ENCODE measurements at places on chromosomes 1 and 21. TPM values are rescaled to one million over a fixed set of nuclear protein-coding genes. Genes with fewer than 3 reads are reported as not detected.

DNA sequence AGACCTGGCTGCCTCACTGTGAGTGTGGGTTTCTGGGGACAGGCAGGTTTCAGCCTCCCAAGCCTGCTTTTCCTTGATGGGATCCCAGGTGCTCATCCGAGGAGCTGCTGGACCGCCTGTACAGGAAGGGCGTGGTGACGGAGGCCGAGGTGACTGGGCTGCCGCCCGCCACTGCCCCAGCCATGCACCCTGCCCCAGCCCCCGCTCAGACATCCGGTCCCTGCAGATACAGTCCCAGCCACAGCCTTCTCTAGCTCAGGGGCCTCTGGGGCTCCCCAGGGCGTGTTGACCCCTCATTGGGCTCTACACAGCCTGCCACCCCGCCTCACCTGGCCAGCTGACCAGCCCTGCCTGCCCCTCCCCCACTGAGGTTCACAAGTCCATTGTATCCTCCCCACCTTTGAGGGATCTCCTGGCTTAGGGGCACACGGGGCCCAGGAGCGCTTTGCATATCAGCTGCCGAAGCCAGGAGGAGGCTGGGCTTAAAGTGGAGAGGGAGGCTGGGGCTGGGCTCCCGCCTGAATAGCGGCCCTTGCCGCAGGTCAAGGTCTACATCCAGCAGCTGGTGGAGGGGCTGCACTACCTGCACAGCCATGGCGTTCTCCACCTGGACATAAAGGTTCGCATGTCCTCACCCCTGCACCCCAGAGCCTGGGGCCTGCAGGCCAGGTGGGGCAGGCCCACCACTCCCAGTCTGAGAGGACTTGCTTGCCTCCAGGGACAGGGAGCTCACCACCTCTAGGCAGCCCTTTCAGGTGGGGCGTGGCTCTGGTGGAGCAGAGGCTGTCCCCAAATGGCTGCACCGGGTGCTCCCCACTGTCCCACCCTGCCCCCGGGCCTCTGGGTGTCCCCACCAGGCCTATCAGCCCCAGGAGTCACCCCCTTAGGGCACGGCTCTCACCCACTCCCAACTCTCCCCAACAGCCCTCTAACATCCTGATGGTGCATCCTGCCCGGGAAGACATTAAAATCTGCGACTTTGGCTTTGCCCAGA, 38.5 kb downstream of the TRIM11 start:
- DNase-seq: no peak

DNA sequence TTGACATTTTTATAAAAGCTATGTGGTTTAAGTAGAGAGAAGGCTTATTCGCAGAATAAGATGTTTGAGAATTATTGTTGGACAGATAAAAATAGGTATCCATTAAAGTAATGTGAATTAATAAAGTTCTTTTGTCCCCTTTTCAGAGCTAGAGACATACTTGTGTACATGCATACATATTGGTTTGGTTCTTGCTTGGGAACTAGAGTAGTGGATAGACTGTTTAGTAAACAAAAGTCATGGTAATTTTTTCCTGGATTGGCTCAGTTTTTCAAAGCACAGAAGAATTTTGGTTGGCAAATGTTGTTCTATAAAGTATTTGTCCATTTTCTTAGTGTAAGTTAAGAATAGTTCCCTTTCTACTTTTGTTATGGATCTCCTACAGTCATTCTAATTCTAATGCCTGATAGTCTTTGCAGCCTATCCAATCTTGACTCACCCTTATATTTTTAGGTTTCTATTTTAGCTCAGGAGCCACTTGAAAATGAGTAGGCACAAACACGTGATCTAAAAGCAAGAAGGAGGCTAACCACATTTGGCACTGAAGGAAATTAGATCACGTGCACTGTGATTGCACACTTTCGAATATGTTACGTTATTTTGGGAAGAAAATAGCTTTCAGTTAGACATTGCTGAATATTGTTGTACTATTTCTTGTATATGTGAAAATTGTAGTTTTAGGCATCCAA, 47.0 kb downstream of the RABGAP1L start:
- DNase-seq: no peak

GRCh38 chr1:61604684-61605083, 120.3 kb downstream of the TM2D1 start:
- DNase-seq: no peak

DNA sequence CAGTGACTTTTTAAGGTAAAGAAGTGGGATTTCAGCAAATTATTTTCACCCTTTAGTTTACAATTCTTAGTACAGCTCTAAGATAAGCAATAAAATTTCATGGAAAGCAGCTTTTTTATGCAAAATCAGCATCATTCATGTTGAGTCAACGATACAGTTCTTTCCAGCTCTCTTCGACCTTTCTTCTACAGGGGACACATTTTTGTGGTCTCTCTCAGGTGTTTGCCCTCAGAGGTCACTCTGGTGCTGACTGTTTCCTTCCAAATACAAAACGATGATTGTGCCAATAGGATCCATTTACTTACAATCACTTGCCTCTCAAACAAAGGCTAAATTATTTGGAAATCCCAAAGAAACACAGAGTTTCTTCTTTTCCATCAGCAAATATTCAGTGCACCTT, 51.0 kb downstream of the PSMG1 start:
- DNase-seq: peak; percentile 40

GRCh38 chr1:234861024-234861620, 251.1 kb upstream of the IRF2BP2 start:
- no peak for DNase-seq

The BEND5 gene
- 1.9 TPM for total RNA-seq

GRCh38 chr1:84944767-84945486, 51.9 kb upstream of the LPAR3 start:
- peak; percentile 92 for DNase-seq

DNA sequence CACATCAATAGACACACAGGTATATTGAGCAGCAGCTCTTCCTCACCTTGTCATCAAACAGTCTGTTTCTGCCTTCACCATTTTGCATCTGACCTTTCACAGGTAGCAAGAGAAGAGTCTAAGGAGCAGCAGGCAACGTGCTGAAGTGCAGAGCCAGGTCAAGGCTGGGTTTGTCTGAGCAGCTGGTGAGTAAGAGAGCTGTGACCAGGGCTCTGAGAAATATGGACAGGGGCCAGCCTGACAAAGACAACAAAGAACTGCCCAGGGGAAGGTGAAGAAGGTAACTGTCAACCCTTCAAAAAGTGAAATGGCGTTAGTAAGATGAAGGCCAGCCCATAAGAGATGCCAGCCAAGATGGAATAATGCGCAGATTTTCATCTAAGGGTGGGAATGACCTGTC, 58.9 kb upstream of the LRRC8D start:
- DNase-seq: peak; percentile 12

DNA sequence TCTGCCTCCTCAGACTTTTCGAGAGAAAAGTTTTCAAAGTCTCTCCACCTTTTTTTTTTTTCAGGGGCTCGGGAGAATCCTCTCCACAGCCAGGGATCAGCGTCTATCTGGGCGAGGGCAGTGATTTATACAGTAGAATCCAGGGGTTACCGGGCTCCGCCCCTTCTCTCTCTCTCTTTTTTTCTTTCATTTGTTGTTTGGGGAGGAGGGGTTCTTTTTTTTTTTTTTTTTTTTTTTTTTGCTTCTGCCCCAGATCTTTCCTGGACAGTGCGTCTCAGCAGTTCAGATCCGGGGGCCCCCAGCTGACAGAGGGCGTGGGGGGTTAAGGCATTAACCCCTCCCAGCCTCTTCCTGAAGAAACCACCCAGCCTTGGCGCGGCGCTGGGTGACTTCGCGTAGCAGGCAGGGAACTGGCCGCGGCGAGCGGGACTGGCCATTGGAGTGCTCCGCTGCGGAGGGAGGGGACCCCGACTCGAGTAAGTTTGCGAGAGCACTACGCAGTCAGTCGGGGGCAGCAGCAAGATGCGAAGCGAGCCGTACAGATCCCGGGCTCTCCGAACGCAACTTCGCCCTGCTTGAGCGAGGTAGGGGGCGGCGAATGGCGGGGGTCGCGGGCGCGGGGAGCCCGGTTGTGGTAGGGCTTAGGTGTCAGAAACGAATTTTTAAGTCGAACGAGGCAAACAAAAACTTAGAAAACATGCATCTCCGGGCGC, at the start of gene S1PR1:
Gene S1PR1 (plus strand): TSS at position 504 of the 713 bp plus-strand sequence. CDS start 1,966 bp downstream, outside the sequence.
- peak; percentile 14 for DNase-seq

DNA sequence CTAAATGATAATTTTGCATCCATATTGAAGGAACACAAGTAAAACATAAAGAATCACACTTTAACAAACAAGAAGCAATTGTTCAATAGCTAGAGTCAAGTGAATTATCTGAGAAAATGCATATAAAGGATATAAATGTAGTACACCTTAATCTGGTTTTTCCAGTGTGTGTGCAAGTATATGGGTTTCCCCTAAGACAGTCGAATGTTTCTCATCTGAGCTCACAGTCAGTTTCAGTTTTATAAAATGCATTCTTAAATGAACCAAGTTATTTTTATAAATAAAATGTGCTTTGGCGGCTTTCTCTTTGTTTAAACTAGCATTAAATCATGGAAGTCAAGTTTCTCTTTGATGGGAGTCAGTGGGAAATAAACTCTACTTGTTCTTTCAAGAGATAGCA, 125.9 kb downstream of the PTPRC start:
- no peak for DNase-seq

The KCNJ15 gene
- total RNA-seq: 319 TPM

- DNase-seq: no peak
These were observed 149.5 kb upstream of the RUNX1 start for GRCh38 chr21:35198565-35198964.

All from renal cortical epithelial cell (primary cell).